ENCODE measurements at places on chromosomes 5 and 9.
A peak's percentile ranks its signal among the peaks of the same experiment; 100 is the strongest.

- no peak for DNase-seq
Observed at GRCh38 chr9:72557549-72557948, 36.1 kb downstream of the TMC1 start.

GRCh38 chr9:95551406-95551805 lies 34.6 kb upstream of the PTCH1 start:
- DNase-seq = no peak

GRCh38 chr5:136701191-136701590 lies 335.8 kb upstream of the TRPC7 start:
- DNase-seq = no peak

- DNase-seq = no peak
Observed at GRCh38 chr5:80109646-80110478, 74.7 kb downstream of the THBS4 start.

DNA sequence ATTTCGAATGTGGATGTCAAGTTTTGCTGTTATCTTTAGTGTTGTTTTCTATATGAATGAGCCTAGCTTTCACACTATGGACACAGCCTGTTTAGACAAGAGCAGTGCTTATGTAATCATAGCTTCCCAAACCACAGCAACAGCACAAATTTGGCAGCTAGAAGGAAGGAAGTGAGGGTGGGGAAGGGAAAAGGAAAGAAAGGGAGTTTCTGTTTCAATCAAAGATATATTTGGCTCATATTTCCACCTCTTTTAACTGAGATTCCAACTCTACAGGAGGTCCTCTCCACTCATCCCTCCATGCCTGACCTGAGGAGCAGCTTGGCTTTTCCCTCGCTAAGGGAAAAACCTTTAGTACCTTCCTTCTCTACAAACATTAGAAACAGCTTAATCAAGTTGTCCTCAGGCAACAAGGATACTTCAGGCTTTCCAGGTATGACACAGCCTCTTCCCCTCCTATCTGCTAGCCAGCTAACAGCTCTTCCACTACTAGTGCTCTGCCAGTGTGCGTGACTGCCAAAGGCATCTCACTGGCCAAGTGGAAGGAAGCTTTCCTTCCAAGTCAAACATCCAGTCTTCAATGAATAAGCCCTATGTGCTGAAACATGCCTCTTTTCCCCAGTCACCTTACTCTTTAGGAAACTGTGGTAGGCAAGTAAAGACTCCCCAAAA lies 268.6 kb upstream of the PTGER4 start:
- peak; percentile 76 for DNase-seq

DNA sequence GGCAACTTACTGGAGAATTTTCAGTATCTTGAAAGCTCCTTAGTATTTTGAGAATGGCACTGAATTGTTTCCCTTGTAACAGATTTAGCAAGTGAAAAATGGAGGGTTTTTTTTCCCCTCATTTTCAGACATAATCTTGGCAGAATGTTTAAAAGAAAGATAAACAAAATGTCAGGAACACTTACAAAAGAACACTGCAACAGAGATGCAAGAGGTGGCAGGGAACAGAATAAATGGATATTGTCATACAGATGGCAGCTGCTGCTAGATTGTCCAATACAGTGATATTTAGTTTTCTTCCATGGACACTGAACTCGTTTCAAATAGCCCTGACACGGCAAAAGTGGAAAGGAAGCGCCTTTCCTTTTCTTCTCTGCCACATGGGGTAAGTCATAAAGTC lies 76.9 kb upstream of the ZNF608 start:
- no peak for DNase-seq

Measured in Kasumi-1 (cell line).